Iris pigment epithelial cell (primary cell): ENCODE measurements at places on chromosomes 6 and 20.

DNA sequence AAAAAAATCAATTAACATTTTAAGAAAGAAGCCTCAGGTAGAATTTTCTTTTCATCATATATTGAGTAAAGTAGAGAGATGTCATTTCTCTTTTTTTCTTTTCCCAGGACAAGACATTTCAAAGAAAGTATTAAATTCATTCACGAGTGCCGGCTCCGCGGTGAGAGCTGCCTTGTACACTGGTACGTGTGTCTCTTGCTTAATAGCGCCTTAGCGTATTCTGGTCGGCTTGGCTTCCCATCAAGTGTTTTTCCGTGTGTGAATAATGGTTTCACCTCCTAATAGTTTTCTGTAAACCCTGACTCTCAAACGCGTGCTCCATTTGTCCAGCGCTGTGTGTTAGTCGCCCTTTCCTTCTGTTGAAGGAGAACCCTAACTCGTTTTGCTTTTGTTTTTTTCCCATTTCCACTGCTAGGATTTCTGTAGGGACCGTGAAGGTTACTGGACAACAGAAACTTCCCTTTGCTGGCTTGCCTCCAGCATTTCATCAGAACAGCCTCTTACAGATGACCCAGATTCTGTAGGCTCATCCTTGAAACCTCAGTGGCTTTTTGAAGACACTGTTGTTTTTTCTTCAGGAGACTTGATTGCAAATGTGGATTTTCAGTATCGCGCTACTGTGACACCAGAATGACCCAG lies 45.7 kb upstream of the IRF4 start:
- peak; percentile 79 for DNase-seq

GRCh38 chr6:16758163-16758975 lies 2.9 kb downstream of the ATXN1 start:
- no peak for DNase-seq

- no peak for DNase-seq
These were observed 17.9 kb downstream of the PERP start for GRCh38 chr6:138089325-138089724.

DNA sequence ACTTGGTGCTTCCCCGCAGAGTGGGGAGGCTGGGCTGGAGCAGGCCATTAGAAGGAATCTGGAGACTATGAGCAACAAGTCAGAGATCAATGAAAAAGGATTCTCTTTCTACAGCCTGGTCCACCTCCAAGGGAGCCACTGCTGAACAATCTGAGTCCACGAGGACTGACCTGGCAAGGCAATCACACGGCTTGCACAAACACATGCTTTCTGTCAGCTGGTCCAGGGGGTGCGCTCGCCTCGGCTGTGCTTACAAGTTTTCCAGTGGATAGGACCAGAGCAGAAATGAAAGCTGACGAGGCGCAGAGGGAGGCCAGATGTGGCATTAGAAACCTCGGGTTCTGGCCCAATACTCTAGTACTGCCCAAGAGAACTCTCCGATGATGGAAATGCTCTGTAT lies 18.1 kb downstream of the KCNK5 start:
- no peak for DNase-seq

DNA sequence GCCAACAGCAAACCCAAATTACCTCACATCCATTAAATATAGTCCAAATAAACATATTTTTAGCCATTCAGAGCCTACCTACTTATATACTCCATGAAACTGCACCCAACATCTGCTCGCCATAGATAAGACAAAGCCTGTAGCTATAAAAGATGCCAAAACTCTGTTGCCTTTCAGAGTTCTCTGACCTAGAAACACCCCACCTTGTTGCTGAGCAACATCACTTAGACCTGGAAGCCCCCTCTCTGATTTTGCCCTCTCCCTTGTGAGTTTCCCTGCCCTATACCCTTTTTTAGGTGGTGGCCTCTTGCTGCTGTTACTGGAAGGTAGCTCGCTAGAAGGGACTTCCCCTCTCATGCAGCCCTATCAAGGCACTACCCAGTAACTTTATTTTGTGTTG lies 27.7 kb upstream of the FBXL4 start:
- no peak for DNase-seq

- no peak for DNase-seq
These were observed 2.9 kb upstream of the COL21A1 start for GRCh38 chr6:56250266-56250665.

DNA sequence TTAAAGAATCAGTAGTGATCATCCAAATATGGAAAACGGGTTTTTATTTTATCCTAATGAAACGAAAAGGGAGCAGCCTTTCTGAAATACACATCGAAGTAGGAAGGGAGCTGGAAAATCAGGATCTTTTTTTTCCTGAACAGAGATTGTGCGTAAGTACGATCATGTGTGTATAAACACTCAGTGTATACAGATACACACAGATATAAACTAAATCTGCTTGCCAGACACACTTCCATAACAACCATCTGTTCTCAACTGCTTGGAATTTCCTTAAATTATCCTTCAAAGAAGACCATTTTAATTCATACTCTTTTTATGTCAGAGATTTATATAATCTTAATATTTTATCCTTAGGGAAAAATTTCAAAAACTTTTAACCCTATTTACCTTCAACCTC lies 110.7 kb downstream of the CHD6 start:
- no peak for DNase-seq

GRCh38 chr20:62063315-62063980 lies 2.2 kb downstream of the TAF4 start:
- peak; percentile 43 for DNase-seq

GRCh38 chr6:160108077-160108476 lies 13.5 kb upstream of the SLC22A1 start:
- DNase-seq, result no peak

- DNase-seq, result no peak
These were observed 66.8 kb downstream of the LMBRD1 start for GRCh38 chr6:69729870-69730449.
